ENCODE measurements at places on chromosomes 4 and X.
A peak's percentile ranks its signal among the peaks of the same experiment; 100 is the strongest.

DNA sequence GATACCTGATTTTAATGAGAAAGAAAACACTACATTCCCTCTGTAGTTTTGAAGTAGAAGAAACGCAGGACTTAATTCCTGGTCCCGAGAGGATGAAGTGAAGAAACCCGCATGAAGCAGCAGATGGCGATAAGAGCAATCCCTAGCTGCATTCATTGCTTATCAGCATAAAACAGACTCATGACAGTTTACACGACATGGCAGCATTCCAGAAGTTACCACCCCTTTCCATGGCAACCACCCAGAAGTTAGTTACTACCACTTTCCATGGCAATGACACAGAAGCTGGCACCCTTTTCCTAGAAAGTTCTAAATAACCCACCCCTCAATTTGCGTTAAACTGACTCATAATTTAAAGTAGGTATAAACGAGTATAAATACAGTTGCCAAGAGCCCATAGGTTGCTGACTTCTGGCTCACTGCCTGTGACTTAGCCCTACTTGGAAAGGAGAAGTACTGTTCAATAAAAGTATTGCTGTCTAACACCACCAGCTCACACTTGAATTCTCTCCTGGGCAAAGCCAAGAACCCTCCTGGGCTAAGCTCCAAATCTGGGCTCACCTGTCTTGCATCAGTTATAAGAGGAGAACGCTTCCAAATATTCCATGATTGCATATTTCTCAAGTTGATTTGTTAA is 5.5 kb upstream of the XAGE2 start:
- DNase-seq = no peak

GRCh38 chr4:121784975-121785374 is 16.1 kb upstream of the EXOSC9 start:
- no peak for DNase-seq

- no peak for DNase-seq
Observed at GRCh38 chr4:143617994-143618679, 82.3 kb downstream of the FREM3 start.

- no peak for DNase-seq
Observed at GRCh38 chr4:16034010-16034748, 49.6 kb downstream of the PROM1 start.

DNA sequence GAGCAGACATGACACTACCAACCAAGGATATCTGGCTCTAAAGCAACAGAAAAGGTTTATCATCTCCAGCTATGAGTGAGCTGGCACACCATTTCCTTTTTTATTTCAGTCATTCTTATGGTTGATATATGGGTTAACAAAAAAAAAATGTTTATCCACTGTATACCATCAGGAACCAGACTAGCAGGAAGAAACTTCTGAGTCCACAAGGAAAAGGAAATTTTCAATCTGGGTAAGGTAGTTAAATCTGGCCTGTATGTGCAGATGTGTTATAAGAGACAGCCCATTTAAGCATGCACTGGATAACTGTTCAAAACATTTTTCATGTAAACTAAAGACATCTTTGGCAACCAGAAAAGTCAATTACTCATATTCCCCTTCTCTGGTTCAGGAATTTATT is 35.0 kb downstream of the AMMECR1 start:
- DNase-seq = no peak

- no peak for DNase-seq
Observed at GRCh38 chr4:36930562-36931111, 313.9 kb upstream of the NWD2 start.

GRCh38 chrX:66045894-66046293 is 6.0 kb upstream of the VSIG4 start:
- peak; percentile 47 for DNase-seq

DNA sequence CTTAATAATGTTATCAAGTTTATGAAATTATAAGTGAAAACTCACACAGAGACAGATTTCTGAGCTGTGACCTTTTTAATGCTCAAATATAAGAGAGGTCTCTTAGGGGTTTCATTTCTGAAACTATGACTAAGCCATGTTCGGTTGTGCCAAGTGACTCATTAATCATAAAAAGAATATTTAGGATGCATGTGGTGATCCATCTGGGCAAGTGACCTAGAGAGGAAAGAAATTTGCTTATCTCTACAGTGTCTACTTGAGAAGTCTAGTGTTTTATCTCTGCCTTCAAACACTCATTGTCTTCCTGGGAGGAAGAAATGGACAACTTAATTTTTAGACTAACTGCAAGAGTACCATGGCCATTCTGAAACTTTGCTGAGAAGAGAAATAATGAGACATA is 545.3 kb upstream of the GRID2 start:
- no peak for DNase-seq

DNA sequence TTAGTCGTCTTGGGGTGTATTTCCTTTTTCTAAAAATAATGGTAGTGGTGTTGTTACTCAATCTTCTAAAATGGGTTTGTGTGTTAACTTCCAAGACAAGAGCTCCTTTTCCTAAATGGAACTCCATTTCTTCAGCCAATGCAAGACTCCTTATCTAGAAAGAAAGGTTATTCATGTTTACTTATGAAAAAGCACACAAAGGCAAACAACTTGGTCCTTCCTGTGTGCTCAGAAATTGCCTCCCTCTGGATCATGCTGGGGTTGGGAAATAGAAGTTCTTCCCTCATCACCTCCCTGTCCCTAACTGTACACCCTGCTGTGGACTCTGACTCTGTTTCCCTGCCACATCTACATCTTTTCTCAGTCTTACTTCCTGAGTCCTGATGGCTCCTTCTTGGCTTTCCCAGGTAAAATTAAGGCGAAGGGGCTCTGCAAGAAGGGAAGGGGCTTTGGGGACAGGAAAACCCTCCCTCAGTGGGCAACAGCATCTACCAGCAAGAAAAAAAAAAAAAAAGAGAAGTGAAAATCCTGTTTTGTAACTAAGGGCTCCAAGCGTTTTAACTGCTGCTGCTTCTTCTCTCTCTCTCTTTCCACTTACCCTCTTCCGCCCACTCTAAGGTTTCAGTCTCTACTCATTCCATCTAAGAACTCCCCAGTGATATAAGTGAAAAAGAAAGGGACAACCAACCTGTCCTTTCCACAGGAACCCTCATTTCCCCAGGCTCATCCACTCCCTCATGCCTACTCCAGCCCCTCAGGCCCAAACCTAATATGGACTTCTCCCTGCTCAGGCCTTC is 19.8 kb upstream of the TASL start:
- no peak for DNase-seq

DNA sequence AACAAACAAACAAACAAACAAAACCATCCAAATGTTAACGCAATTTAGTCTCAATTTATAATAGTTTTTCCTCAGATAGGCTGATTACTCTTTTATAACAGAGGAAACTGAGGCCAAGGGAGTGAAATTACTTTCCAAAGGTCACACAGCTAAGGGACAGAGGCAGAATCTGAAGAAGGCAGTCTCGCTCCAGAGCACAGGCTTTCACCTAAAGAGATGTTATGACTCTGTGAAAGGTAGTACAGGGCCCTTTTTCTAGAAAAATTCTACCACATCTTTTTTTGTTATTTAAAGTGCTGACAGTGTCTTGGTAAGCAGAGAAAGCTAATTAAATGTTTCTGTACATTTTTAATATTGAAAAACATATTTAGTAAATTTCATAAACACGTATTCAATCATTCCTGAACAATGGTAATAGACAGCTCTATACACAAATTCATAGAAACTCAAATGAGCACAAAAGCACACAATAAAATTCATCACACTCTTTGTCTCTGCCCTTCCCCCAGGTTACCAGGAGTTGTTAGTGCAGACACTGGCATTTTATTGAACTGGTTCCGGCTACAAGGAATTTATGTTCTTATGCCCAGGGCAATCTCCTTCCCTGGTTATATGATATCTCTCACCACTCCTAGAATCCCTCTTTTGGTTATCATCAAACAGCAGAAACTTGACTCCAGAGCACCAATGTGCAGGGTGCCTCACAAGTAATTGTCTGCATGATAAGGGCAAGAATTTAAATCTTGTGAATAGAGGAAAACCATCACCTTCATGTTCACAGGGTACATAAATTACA is 7.7 kb upstream of the APBB2 start:
- no peak for DNase-seq

DNA sequence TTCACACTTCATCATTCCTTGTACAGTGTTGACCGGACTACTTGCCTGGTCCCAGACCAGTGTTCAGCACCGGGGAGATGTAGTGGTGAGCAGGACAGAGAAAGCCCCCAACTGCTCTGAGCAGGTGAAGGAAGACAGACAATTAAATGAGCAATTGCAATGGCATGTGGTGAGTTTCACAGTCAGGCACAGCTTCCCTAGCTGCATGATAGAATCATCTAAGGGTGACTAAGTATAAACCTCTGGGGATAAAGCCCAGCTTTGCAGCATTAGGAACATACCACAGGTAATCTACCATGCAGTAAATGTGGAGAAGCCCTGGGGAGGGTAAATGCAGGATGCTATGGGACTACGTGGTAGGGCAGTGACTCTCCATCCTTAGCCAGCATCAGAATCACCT is 47.8 kb downstream of the TMA16 start:
- no peak for DNase-seq

GRCh38 chr4:11483046-11483445 is 54.4 kb upstream of the HS3ST1 start:
- no peak for DNase-seq

DNA sequence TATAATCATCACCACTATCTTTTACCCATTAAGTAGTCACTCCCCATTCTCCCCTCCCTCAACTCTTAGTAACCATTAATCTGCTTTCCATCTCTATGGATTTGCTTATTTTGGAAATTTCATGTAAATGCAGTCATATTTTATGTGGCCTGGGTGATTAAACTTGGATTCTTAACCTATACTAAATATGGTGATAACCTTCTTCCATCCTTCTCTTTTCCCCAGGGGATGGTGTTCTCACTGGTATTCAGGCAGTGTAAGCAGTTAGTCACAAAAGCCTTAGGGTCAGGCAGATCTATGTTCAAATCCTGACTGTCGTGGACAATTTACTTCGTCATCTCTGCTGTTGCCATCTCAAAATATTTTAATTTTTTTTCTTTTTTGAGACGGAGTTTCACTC is 29.6 kb downstream of the RAB40AL start:
- no peak for DNase-seq

GRCh38 chrX:45669715-45670340 is 469.2 kb upstream of the DIPK2B start:
- DNase-seq = no peak

DNA sequence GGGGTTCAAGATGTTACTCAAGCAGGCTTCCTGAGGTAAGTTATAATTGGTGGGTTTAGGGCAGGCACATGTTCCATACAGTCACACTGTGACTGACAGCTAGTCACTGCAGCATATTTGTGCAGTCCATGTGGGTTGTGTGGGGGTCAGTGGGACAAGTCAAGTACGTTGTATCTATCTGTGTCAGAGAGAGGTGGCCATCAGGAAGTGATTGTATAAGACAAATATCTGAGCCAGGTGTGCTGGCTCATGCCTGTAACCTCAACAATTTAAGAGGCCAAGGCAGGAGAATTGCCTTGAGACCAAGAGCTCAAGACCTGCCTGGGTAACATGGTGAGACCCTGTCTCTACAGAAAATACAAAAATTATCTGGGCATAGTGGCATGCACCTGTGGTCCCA is 509.3 kb downstream of the CENPC start:
- DNase-seq = no peak

- DNase-seq = peak; percentile 42
Observed at GRCh38 chrX:118346258-118347094, 570 bp downstream of the WDR44 start.

DNA sequence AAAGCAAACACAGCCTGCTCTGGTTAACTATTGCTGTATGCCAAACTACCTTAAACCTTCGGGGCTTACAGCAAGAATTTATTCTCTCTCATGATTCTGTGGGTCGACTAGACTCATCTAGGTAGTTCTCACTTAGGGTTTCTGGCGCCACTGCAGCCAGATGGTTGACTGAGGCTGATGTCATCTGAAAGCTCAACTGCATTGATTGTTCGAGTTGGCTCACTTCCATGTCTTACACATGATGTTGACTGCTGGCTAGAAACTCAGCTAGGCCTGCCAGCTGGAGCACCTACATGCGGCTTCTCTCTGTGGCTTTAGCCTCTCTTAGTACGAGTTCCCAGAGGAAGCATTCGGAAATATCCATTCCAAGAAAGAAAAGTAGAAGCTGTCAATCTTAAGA is 103.2 kb downstream of the SRPX start:
- no peak for DNase-seq

- DNase-seq = no peak
Observed at GRCh38 chr4:119683518-119683917, 54.9 kb upstream of the PDE5A start.

DNA sequence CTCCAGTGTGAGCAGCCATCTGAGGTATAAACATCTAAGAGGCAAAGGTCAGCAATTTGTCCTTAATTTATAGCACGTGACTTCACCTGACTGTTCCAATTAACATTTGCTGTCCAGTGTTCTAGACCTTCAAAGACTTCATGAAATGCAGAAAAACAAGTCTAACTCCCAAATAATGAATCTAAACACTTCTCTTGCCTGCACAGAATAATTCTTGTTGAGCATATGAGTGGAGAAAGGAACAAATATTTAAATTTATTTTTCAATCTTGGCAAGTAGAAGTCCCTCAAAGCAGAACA is 12.0 kb downstream of the RFC1 start:
- no peak for DNase-seq

GRCh38 chr4:36854554-36854953 is 390.0 kb upstream of the NWD2 start:
- no peak for DNase-seq

- peak; percentile 58 for DNase-seq
Observed at GRCh38 chrX:153667956-153668396, 5.6 kb downstream of the PNCK start.

GRCh38 chr4:119559044-119559647 is 69.5 kb downstream of the PDE5A start:
- DNase-seq = peak; percentile 6

DNA sequence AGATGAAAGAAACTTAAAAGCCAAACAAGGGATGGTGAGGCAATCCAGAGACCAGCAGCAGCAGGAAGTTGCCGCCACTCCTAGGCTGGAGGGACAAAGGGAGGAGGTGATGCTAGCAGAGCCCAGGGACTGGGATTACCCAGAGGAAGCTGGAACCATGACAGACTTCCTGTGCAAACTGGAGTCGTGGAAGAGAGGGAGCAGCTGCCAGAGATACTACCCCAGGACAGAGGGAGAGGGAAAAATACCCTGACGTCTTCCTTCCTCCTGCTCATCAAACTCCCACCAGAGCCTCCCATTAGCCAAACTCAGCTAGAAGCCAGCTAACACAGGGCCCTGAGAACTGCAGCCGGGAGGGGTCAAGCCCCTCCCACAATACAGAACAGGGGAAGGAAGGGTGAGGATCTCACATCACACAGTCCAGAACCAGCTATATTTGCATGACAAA is 101.2 kb upstream of the KLF3 start:
- DNase-seq = no peak

GRCh38 chr4:138192113-138192512 is 50.0 kb downstream of the SLC7A11 start:
- DNase-seq = no peak

GRCh38 chrX:920234-920799 is 289.7 kb downstream of the SHOX start:
- no peak for DNase-seq
